ENCODE measurements at places on chromosomes 5 and 9.

- DNase-seq, result no peak
Observed at GRCh38 chr9:121813519-121814210, 162.2 kb downstream of the DAB2IP start.

GRCh38 chr9:26685818-26686217, 206.8 kb downstream of the CAAP1 start:
- DNase-seq, result peak; percentile 24

- DNase-seq, result peak; percentile 5
Observed at GRCh38 chr5:92801911-92802310, 779.1 kb downstream of the NR2F1-AS1 start.

- no peak for DNase-seq
Observed at GRCh38 chr5:73691302-73692080, 65.5 kb downstream of the ARHGEF28 start.

DNA sequence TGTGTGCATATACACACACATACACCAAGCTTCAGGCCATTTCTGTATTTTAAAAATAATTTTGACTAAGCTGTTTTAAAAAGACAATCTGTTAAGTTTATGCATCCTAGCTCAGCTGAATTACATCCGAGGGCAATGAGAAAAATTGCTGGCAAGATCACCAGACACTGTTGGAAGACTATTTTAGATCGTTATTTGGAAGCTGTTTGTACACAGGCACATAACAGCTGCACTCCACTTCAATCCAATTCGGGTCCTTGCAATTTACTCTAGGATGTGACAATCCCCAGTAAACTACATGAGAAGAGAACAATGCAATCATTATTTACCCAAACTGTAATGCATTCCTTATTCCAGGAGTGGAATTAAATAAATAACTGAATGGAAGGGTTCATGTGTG, 79.3 kb upstream of the RASA1 start:
- no peak for DNase-seq

DNA sequence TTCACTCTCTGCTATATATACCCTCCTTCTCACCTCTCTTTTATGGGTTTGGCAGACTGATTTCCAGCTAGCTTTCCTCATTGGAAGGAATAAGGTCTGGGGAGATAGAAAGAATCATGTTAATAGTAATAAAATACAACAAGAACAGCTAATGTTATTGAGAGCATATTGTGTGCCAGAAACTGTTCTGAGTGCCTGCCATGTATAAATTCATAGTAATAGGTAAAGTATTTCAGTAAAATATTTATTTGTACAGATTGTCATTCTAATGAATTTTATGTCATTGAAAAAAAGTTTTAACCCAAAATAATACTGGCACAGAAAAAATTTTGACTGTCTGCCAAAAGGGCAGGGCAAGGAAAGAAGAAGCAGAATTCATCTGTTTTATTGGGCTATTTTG, 834.9 kb upstream of the ZNF608 start:
- no peak for DNase-seq

DNA sequence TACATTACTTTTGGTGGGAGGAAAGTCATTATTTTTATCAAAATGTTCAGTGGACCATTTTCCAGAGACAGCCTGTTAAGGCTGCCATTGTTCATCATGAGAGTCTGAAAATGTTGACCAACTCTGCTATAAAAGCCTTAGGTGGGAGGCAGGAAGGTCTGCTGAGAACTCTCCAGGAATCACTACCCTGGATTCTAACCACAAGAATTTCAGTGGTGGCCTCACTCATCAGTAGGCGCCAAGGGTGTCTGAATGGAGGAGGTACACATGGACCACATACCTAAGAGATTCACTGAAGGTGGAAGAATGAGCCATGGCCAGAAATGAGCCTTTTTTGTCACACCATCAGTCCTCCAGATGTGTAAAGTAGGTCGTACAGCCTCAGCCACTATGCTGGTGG, 21.0 kb upstream of the TLX3 start:
- peak; percentile 22 for DNase-seq

- no peak for DNase-seq
Observed at GRCh38 chr5:54159153-54159892, 151.1 kb downstream of the ARL15 start.

DNA sequence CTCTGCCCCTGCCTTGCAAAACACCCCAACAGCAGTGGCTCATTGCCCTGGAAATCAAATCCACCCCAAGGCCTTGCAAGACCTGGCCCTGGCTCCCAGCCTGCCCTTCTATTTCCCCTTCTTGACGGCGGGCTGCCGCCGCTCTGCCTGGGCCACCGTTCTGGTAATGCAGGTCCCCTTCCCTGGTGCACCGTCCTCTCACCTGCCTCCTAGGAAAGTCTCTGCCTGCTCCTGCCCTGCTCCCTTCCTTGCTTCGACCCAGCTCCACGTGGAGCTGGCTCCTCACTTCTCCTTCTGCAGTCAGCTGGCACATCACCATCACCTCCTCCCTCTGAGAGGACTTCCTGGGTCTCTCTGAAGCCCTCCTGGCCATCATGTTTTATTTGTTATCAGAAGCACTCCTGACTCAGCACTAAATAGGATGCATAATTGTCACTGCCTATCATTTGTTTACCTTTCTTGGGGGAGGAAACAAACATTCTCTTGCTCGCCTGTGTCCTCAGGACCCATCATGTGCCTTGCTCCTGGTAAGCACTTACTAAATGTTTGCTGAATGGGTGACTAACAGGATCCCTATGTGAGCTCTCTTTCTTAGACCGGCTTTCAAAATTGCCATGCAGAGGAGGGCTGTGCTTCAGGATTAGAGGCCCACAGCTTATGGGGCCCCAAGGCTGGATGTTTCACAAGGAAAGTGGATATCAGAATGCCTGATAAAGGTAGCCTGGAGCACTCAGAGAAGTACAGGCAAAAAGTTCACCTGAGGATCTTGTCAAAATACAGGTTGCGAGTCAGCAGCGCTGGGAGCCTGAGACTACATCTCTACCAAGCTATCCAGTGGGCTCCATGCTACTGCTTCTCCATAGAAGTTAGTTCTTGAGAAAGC, 19.6 kb upstream of the C5orf47 start:
- DNase-seq, result peak; percentile 29

DNA sequence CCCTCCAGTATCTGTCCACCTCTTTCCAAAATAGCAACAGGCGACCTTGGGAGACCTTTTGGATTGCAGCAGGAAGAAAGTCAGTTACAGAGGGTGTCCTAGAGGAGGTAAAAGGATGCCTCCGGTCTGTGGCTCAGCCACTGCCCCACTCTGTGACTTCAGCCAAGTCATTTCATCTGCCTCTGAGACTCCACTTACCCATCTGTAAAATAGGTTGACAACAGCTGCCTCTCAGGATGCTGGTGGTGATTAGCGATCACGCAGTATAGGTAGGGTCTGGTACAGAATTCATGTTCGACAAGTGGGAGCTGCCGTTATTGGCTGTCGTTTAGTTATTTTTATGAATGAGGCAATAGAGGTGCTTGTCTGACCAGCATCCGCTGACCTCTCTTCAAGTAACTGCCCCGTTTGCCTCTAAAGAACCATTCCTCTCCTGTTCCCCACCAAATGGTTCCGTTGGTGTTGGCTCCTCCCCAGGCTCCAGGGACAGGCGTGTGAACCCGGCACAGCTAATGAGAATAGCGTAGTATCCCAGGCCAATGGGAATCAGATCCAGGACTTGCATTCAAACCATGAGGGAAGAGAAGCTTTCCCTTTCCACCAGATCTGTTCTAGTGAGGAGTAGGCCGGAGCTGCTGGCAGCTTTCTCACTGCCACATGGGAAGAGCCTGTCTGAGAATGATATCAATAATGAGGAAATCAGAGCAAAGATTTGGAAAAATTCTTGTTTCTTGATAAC, 64.1 kb downstream of the SMIM23 start:
- no peak for DNase-seq

GRCh38 chr9:135254176-135255032, 166.9 kb downstream of the OLFM1 start:
- no peak for DNase-seq

DNA sequence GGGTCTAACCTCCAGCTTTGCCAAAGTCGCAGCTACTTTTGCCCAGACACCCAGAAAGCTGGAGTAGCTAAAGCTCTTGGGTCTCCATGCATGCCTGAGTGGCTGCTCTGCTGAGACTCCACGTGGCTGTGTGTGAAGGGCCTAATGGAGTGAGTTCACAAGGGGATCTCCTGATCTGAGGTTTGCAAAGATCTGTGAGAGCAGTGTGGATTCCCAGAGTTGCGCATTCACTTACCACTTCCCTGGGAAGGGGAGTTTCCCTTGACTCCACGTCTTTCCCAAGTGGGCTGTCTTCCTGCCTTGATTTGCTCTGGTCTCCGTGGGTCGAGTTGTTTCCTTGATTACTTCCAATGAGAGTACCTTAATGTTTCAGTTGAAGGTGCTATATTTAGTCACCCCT, 17.6 kb upstream of the CDKN2B start:
- DNase-seq, result no peak

GRCh38 chr9:19048966-19049916, at the start of gene RRAGA:
TSS of gene RRAGA (plus strand) at chr9:19049427. CDS start at chr9:19049660, 233 bp downstream.
- peak; percentile 90 for DNase-seq

- no peak for DNase-seq
Observed at GRCh38 chr9:114166103-114166470, 10.8 kb downstream of the COL27A1 start.

- DNase-seq, result no peak
Observed at GRCh38 chr5:82560561-82560960, 282.4 kb upstream of the RPS23 start.

- DNase-seq, result peak; percentile 54
Observed at GRCh38 chr9:3863111-3863528, 337.3 kb upstream of the RFX3 start.

GRCh38 chr9:113988385-113989016, 89.6 kb downstream of the AMBP start:
- no peak for DNase-seq

Measured in kidney glomerular epithelial cell (primary cell).